SW 1271 (cell line): ENCODE measurements at places on chromosomes 12 and 14.

DNA sequence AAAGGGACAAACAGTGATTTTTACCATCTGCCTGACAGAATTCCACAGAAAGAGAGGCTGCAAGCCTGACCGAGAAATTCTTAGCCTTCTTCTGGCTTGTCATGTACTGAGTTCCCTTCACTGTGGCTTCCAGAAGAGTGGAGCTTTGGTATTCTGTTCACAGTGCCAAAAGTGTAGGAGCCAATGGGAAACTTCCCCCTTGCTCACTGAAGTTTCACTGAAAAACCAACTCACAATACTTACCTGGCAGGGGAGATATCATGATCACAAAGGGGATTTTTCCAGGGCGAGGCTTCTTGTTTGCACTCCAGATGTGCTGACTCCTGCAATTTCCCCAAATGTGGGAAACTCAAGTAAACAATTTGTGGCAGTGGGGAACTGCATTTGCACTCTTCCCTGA lies 31.7 kb upstream of the MMP19 start:
- DNase-seq, result no peak

DNA sequence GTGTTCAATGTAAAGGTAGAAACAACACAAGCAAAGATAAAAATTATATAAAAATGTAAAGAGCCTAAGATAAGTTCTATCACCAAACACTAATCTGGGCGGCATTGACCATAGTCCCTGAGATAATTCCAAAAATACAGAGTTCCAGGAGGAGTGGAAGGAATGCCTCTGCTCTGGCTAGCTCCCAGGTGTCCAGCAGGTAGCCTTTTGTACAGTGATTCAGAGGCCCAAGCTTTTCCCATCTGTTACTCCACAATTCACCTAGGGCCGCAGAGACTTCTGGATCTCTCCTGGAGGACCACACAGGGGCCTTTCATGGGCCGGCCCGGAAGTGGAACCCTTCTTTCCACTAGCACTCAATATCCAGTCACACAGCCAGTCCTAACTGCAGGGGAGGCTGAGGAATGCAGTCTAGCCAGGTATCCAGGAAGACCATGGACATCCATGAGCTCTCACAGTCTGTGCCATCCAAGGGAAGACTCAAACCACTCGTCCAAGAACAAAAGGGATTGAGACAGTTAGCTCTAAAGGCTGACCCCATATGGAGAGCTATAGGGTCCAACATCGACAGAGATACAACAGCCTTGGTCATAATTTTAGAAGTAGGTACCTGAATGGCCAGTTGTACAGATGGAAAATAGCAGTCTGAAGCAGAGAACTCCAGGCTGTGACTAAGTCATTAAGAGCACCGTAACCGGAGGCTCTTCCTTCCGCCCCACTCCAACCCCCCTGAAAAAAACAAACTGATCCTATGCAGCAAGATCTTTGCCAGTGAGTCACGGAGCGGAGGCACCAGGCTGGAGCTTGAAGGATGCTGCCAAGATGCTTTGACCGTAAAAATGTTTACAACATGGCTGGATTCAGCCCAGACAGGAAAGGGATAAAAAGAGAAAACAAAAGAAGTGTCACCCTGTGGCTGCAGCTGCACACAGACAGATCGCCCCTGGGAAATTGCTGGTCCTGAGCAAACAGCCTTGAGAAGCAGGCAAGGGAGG lies 204.8 kb downstream of the NUAK1 start:
- peak; percentile 4 for DNase-seq

DNA sequence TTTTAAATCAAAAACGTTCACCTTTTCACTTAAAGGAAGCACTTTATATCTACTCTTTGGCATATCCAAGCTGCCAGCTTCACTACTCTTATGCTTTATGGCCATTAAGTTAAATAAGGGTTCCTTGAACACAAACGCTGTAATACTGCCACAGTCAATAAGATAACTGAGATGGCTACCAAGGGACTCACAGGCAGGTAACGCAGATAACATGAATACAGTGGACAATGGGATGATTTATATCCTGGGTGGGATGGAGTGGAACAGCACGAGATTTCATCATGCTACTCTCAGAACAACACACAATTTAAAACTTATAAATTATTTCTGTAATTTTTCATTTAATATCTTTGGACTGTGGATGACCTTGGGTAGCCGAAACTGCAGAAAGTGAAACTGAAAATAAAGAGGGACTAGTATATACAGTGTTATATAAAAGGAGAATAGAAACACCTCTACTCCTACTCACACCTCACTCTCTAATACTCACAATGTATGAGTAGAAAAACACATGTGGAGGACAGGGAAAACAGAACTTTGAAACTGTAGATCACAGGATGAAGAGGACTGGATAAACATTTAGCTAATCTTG lies 367.3 kb downstream of the C12orf50 start:
- no peak for DNase-seq

DNA sequence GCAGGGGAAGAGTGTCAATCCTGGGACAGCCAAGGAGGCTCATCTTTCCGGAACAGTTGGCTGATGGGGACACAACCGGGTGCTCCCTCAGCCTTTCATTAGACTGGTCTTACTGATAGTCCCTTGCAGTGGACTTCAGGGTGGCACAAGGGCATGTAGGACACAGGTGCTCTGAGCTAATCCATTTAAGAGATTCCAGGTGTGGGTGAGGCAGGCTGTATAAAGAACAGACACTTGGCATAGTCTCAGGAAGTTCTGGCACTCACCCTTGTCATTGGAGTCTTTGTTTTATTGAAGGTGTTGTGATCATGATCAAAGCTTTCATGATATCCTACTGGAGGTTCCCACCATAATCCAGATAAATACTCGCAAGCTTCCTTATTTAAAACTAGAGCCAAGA lies 341.6 kb downstream of the EMP1 start:
- DNase-seq, result no peak

DNA sequence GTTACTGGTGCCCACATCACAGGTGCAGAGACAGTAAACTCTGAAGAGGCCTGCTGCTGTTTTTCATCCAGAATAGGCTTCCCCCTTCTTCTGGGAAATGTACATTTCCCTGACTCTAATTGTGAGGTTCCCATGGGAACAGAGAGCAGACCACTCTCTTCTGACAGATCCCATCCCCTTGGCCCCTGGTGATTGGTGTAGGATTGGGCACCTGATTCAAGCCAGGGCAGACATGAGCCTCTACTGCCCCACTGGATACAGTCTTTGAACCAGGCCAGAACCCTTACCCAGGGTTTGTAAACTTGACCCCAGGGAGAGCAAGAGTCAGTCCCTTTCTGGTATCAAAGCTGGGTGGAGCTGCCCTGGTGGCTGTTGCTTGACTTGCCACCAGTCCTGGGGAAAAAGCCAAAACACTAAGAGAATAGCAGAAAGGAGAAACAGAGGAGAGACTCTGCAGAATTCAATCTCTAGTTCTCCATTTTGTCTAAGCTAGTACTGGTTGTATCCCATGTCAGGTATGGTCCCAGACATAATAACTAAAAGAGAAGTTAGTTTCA lies 14.8 kb upstream of the NFYB start:
- no peak for DNase-seq

DNA sequence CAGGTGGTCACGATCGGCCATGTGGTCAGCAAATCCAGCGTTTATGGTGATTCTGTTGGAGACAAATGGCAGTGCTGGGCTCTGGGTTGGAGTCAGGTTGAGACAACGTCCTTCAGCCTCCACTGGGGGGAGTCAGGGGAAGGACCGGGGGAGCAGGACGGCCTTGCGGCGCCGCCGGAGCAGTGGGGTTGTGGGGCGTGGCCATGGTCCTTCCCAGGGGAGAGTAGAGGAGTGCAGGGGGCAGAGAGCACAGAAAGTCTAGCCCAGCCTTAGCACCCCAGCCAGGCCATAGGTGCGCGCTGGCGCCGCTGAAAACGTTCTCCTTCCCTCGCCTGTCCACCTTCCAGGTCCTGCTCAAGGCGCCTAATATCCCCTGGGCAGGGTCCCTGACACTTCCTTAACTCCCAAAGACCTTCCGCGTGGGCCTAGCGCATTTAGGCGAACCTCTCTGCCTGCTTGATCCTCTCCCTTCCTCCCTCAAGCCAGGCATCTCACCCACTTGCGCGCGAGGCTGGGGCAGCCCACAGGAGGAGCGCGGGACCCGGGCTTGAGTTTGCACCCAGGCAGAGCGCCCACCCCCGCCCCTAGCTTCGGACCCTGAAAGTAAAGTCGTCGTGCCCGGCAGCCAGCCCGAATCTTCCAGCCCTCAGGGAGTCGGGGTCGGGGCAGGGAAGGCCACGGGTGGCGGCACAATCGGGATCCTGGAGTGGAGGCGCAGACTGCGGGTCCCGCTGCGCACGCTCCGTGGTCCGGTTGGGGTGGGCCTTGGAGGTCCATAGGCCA lies 3.1 kb upstream of the KIF26A start:
- peak; percentile 42 for DNase-seq

DNA sequence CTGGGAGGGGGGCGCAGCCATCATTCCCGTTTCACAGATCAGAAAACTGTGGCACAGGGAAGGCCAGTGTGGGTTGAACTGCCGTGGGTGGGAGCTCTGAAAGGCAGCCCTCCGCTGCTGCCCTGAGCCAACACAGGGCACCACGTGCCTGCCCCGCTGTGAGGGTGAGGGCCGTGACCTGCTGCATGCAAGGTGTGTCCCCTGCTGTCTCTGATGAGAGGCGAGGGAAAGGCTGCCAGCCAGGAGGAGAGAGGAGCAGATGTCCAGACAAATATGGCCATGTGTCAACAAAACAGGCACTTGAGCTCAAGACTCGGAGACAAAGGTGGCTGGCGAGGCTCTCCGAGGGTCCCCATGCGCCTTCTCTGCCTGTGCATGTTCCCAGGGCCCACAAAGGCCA lies 108.8 kb downstream of the RBM19 start:
- DNase-seq, result no peak

- DNase-seq, result no peak
These were observed 84.3 kb upstream of the NCOR2 start for GRCh38 chr12:124651516-124652273.

GRCh38 chr14:65222440-65222858 lies 120.1 kb upstream of the MAX start:
- DNase-seq, result peak; percentile 36

DNA sequence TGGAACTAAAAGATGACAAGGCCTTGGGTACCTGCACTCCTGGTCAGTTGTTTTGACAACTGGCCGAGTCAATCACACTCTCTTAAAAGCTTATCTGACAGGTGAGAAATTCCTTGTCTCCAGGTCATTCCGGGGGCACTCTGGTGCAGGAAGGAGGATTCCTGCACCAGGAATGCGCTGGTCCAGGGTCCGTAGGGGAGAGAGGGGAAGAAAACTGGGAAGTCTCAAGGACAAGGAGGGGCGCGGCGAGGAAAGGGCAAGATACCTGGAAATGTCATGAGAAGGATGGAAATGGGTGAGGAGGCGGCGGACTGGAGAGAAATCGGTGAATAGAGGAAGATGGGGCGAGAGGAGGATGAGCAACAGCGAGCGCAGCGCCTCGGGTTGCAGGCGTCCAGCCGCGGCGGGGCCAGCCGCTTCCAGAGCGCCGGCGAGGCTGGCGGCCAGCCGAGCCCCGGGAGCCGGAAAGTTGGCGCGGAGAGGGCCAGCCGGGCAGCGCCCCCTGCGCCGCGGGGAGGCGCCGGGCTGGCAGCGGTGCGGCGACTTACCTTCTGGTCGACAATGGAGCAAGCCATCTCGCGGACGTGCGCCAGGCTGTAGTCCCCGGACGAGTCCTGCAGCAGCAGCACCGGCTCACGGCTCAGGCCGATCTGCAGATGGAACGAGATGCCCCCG lies 809 bp downstream of the PRKD1 start:
- no peak for DNase-seq

- DNase-seq, result no peak
These were observed 25.9 kb upstream of the PRKD1 start for GRCh38 chr14:29953501-29953900.

DNA sequence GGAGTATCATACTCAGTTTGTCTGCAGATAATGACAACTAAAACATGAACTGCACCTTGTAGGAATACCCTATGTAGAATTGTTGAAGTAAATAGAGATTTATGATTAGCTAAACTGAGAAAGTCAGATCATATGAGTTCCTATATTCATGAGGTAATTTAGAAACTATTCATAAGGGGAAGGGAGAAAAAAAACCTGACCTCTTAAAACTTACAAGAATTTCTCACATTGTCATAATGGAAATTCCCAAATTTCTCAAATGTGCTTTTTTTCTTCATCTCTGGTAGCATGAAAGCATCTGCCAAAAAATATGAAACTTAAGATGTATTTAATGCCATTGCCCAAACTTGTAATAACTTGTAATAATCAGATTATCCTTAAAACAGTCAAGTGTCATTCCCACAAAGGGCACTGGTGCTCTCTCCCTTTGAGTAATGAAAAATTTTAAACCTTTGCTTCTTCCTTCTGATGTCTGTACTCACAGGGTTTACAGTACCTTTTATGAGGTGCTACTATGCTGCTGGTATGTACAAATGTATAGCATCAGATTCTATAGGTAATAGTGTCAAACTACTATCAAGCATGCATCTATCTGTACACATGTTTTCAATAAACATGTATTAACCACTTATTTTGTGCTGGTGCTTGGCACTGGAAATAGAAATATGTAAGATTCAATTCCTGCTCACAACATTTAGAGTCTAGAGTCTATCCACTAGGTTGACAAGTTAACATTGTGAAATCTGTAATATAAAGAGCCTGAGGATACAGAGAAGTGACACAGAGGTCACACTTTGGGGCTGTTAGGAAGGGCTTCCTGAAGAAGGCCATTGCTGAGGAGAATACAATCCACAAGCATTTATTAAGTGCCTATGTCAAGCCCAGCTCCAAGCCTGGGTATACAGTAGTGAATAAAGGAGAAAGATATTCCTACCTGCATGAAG lies 17.4 kb upstream of the DRAM1 start:
- no peak for DNase-seq

GRCh38 chr12:67964456-67964855 lies 24.8 kb upstream of the IFNG-AS1 start:
- no peak for DNase-seq

DNA sequence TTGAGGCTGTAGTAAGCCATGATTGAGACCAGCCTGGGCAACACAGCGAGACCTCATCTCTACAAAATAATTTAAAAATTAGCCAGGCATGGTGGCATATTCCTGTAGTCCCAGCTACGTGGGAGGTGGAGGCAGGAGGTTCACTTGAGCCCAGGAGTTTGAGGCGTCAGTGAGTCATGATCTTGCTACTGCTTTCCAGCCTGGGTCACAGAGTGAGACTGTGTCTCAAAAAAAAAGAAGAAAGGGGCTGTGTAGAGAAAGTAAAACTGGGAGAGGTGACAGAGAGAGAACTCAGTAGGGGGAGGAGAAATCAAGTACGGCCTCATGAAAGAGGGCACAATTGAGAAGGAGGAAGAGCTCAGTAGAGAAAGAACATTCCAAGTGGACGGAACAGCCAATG lies 12.4 kb downstream of the TECPR2 start:
- DNase-seq, result no peak

DNA sequence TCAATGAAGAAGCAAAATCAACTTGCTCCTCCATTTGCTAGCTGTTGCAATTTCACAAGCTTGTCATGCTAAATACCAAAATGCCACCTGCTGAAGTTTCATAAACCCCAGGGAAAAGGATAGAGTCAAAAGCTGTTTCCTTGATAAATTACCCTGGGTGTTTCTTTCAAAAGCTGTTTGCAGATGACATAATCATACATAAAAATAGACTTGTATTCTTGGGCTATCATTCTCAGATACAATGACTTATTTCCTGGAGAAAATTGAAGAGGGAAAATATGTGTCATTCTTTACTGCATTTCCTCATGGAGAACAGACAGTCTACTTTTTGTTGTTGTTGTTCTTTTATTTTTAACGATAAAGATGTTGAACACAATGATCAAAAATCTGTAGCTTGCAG lies 119.2 kb downstream of the GALC start:
- no peak for DNase-seq

- no peak for DNase-seq
These were observed 25.4 kb downstream of the PAWR start for GRCh38 chr12:79665212-79665887.

- no peak for DNase-seq
These were observed 66.2 kb upstream of the PTGR2 start for GRCh38 chr14:73785336-73785833.

GRCh38 chr14:102182190-102182589 lies 42.5 kb downstream of the WDR20 start:
- DNase-seq, result no peak
